T-helper 2 cell (primary cell): ENCODE measurements at places on chromosomes 1 and 21.

DNA sequence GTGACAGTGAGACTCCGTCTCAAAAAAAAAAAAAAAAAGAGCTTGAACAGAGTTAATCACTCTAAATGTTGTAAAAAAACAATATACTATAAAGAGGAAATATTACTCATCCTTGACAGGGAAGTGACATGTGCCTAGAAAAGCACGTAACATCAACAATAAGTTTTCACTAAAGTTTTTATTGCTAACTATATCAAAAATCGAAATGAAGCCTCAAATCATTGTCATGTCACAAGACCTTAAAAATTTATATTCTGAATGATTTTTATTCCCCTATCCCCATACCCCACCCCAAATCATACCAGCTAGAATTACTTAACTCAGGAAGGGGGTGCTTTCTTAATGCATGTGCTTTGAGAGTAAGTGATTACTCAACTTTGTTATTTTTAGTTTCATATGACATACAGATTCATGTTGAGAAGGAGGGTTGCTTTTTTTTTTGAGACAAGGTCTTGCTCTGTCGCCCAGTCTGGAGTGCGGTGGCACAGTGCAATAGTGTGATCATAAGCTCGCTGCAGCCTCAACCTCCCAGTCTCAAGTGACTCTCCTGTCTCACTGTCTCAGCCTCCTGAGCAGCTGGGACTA lies 53.6 kb upstream of the MUTYH start:
- DNase-seq, result no peak

DNA sequence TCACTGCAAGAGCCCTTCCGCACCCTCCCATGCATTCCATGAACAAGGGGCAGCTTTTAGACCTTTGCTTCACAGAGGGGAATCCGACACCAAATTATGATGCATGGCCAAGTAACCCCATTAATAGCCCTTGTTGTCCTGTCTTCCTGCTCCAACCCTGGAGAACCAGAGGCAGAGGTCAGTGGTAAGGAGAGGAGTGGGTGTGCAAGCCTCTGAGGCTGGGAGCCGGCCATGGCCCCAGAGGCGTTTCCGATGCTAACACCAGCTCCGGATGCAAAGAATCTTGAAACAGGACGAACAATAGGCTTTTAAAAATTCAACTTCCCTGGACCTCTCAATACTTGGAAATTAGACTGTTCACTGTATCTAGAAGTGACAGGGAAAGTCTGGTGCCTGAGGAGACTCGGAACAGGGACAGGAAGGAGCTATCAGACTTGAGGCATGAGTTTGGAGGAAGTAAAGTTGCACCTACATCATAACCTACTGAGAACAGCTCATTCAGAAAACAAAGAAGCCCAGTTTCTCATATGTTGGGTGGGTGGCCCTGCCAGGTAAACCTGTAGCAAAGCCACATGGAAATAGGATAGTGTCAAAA lies 101.2 kb upstream of the ERG start:
- DNase-seq, result no peak

GRCh38 chr1:83693427-83694126 lies 305.4 kb downstream of the TTLL7 start:
- no peak for DNase-seq

- no peak for DNase-seq
These were observed 269.4 kb downstream of the BACH1 start for GRCh38 chr21:29568020-29568697.

- no peak for DNase-seq
These were observed 127.0 kb downstream of the AKT3 start for GRCh38 chr1:243723050-243723449.

DNA sequence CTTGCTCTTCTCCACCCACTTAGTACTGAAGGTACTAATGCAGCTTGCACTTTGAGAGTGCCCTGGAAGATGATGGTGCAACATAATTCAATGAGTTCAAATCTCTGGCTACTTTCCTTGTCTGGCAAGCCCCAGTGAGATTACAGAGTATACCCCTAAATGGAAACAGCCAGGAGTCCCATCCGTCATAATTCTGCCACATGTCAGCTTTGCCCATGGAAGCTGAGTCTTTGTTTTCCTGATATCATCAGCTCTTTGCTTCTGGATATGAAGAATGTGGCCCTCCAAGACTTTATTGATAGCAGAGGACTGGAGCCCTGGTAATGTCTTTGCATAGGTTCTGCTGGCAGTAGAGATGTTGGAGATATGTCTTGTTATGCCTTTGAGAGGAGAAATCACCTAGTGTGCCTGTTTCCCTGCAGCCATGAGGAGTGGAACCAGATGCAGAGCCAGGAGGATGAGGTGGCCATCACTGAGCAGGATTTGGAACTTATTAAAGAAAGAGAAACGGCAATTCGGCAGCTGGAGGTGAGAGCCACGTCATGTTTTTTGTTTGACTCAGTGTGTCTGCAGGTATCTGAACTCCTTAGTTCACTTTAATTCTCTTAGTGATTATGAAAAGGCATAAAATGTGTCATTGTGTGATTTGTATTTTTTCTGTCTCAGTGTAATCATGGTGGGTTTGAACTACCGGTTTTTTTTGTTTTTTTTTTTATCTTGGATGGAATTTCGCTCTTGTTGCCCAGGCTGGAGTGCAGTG lies 18.7 kb upstream of the PPP1R8 start:
- no peak for DNase-seq

- no peak for DNase-seq
These were observed 38.9 kb downstream of the UBE4B start for GRCh38 chr1:10071640-10072039.

DNA sequence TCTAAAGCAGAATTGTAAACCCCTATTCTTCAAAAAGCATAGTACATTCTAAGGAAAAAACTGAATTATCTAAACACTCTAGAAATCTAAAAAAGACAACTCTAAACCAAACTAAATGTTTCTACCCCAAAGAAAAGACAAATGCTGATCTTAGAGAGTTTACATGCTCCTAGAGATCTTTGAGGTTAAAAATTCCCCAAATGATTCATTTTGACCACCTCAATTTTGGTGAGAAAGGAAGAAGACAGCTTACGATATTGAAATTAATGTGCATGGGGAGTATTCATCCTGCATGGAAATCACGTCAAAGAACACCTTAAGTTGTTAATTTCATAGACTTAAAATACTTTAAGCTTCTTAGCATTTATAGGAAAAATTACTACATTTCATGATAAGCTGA lies 377.8 kb upstream of the RUNX1 start:
- DNase-seq, result no peak

GRCh38 chr21:32427958-32428623 lies 15.6 kb downstream of the EVA1C start:
- DNase-seq, result no peak

GRCh38 chr1:41995441-41996130 lies 76.9 kb upstream of the HIVEP3 start:
- DNase-seq, result no peak

GRCh38 chr1:10905841-10906655 lies 106.4 kb upstream of the TARDBP start:
- no peak for DNase-seq

GRCh38 chr1:202315576-202316168 lies 26.1 kb downstream of the UBE2T start:
- peak; percentile 61 for DNase-seq

DNA sequence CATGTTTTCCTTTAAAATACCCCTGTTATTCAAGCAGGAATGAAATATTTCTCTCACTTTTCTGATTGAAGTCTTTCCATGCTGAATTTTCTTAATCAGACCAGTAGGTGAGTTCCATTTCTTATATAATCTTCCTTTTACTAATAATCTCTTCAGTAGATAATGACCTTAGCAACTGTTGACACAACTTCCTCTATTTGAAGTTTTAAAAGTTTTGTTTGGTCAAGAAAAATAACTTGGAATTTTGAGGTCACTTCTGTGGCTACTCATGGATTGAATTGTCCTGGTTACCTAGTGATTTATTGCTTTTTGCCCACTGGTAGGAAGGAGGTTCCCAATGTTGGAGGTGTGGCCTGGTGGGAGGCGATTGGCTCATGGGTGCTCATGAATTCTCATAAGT lies 70.6 kb upstream of the PAXBP1 start:
- DNase-seq, result no peak

- DNase-seq, result no peak
These were observed 105.0 kb downstream of the GALNT2 start for GRCh38 chr1:230172016-230172537.

- DNase-seq, result no peak
These were observed 1.4 kb downstream of the PRCC start for GRCh38 chr1:156768610-156769295.

DNA sequence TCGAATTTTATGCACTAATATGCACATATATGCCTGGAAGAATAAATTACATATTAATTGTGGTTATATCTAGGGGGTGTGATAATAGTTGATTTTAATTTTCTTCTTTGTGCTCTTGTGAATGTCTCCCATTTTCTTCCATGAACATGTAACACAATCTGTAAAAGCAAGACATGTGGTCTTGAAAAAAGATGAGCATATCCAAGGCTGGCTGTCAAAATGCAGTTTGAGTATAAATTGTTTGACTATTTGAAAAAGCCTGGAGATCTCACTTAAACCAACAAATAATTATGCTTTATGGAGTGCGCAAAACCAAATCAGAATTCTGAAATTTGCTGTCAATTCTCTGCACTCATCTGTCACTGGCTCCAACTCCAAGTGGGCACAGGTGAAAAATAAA lies 143.9 kb downstream of the HMGB4 start:
- no peak for DNase-seq
